ENCODE measurements at places on chromosomes 2 and 18.

DNA sequence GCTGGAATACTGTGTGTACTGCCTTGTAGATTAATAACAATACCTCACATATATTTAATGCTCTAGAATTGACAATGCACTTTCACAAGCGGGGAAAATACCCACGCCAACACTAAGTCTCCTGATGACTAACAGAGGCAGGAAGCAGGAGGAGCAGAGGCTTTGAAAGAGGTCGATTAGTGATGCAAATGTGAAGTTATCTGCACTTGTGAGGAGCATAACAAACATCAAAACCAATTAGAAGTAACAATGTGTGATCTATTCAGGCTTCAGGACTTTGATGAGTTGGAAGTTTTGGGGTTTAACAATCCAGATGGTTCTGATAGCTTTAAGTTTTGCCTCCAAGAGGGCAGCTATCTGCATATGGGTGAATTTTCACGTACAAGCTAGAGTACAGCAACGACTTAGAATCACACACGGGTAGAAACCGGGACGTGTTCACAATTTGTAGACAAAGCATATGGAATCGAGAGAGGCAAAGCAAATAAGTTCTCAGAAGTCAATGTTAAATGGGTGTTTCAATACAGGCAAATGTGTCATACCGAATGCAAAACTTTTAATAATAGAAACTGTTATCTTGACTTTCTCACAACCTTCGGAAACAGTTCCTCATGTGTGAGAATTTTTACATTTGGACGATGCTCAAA is 114.5 kb downstream of the METTL8 start:
- no peak for DNase-seq

- no peak for DNase-seq
These were observed 78.1 kb downstream of the PIEZO2 start for GRCh38 chr18:11071300-11071699.

DNA sequence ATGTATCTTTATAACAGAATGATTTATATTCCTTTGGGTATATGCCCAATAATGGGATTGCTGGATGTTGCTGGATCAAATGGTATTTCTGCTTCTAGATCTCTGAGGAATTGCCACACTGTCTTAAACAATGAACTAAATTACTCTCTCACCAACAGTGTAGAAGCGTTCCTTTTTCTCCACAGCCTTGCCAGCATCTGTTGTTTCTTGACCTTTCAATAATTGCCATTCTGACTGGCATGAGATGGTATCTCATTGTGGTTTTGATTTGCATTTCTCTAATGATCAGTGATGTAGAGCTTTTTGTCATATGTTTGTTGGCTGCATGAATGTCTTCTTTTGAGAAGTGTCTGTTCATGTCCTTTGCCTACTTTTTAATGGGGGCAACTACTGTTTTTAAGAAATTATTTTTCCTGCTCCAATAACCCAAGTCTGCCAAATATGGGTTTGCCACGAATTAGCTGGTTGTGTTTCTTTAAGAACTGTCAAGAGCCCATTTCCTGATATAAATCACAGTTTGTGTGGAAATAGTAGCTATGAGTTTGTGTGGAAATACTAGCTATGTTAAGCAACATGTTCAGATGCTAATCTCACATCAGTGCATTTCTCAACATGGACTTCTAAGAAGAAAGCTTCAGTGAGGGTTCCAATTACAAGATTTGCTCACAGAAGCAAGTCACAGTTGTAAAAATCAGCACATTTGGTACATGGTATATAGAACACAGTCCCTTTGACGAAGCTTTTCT is 259.4 kb downstream of the ANAPC1 start:
- no peak for DNase-seq

DNA sequence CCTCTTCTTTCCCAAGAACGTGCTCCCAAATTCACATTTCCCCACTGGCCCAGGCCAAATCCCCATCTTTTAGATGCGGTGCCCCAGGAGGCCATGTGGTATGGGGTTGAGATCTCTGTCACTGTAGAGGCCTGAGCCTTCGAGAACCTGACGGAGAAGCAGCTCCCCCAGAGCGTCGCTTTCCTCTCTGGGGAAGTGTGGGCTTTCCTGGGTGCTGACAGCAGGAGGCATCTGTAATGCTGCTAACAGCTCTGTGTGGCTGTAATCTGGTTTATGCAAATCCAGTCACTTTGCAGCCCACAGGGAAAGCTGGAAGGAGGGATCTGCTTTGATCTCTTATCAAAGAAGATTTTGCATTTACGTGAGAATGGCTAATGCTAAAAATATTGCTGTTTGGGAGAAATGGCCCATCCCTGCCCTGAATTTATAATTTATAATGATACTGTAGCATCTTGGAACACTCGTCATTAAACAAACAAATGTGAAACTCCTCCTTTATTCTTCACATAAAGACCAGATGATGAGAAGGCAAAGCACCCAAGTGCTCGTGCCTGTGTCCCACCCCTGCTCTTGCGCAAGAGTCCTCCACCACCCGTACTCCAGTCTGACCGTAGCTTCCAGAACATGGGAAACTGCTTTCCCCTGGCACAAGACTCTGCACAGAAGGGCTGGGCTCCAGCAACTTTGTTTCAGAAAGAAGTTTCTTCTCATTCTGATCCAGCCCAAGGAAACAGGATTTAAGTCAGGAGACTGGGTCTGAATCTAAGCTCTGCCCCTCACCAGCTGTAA is 109.9 kb upstream of the EPC2 start:
- no peak for DNase-seq

GRCh38 chr2:186664385-186665043 is 29.3 kb upstream of the FAM171B start:
- DNase-seq, result no peak

DNA sequence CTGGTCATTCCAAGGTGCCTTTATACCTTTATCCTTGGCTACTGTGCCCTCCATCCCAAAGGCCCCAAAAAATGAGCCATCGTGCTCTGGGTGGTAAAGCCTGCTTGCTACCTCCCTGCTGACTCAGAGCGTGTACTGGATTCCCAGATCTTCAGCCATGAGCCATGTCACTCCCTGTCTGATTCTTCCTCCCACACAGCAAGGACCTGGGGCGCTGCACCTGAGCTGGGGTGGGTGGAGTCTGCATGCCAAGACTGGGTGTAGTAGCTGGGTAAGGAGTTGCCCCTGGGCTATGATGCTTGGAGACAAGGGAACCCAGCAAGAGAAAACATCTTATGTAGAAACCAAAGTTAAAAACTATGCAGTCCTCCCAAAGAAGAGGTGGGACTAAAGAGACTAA is 37.2 kb upstream of the APCDD1 start:
- no peak for DNase-seq
